ENCODE measurements at places on chromosomes 6 and 20.

- no peak for DNase-seq
Measured at GRCh38 chr20:45176526-45177267, 2.0 kb downstream of the PI3 start.

DNA sequence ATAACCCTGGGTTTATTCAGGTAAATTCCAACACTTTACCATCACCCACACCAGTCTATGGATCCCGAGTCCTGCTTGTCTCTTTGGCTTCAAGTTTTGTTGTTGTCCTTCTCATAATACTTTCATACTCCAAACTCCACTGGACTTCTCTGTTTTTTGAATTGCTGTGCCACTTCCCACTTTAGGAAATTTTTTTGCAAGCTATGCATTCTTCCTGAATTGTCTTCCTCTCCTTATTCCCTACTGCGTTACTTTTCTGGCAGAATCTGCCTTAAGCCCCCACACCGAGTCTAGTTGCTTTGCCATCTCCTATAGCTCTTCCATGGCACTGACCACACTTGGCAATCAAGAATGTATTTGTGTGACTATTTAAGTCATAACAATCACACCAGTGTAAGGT, 96.1 kb downstream of the TSHZ2 start:
- no peak for DNase-seq

GRCh38 chr20:10551732-10552724, 116.9 kb downstream of the SLX4IP start:
- DNase-seq, result no peak

- no peak for DNase-seq
Measured at GRCh38 chr6:142721215-142721920, 223.6 kb downstream of the HIVEP2 start.

DNA sequence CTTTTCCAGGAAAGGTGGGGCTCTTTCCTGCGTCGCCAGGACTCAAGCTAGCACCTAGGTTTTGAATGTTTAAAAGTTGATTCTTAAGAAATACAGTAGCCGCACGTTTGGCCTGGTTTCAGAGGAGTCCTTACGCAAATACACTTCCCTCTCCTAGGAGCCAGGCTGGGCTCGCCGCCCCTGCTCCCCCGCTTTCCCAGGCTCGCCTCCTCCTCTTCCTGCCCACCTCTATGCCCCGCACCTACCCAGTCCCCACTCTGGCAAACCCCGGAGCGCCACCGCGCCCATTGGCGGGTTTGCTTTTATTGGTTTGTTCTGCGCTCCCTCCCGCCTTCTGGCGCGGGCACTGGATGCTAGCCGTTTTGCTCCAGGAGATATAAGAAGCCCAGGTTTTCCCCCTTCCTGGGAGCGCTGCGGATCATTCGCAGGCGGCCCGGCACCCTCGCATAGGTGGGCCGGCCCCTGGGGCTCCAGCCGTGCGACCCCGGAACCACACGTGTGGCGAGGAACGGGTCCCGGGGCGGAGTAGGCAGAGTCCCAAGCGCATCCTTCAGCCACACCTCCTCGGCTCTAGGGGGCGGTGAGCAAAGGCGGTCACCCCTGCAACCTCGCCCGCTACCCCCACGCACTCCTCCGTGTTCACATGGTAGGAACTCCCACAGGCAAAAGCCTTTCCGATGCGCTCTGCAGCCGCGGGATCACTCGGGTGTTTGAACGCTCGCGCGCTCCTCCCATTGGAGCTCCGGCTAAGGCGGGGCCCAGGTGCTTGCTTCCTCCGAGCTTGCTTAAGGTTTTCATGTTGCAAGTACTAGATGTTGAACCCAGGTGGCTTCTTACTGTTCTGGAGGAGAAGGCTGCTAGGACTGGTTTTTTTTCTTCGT, 119.0 kb downstream of the RTN4IP1 start:
- no peak for DNase-seq

DNA sequence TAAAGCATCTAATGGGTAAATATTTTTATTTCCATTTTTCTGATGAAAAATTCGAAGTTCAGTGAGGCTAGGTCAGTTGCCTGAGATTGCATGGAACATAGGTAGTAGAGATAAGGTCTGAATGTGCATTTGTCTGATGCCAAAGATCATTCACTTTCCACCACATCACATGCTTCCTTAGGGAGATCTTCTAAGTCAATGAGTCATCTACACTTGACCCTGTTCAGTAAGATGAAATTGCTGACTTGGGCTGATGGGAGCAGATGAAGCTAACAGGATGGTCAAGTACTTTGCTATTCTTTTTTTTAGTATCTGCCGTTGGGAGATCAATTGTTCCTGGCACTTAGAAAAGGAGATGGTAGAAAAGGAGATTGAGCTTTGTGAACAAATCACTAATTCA, 511.3 kb downstream of the PHF3 start:
- no peak for DNase-seq

GRCh38 chr6:138526822-138527235, 27.5 kb upstream of the NHSL1 start:
- DNase-seq, result no peak

DNA sequence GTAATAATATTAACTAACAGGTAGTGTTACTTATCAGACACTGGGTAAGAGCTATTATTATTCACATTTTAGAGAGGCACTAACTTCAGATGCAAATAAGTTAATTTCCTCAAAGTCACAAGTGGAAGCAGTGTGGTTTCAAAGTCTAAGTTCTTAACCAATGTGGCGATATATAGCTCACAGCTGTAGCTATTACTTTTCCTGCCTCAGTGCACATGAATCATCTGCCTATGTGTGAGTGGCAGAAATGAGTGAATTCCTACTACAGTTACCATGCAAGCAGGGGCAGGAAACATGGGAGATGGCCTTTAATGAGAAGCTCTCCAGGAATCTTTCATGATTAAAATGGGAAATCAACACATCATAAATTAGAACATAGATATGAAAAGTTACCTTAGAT, 126.2 kb upstream of the EYA4 start:
- DNase-seq, result no peak
